ENCODE measurements at places on chromosomes 5 and 9.

GRCh38 chr5:55855509-55855908 lies 4.4 kb downstream of the IL31RA start:
- DNase-seq: no peak

DNA sequence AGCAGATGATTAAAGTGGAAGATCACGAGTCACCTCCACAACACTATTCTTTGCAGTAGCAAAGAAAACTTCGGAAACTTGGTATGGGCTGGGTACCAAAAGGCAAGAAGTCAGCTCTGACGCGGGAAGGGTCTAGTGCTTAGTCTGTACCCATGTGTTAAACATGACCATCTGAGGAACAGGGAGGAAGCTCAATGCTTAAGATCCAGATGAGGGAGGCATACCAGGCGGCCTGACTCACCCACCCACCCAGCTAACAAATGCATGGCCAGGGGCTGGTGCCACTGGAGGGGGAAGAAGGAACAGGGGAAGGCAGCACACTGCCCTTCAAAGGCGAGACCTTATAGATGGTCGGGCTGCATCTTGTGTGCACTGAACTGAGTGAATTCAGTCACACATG lies 41.8 kb downstream of the CAMSAP1 start:
- no peak for DNase-seq

DNA sequence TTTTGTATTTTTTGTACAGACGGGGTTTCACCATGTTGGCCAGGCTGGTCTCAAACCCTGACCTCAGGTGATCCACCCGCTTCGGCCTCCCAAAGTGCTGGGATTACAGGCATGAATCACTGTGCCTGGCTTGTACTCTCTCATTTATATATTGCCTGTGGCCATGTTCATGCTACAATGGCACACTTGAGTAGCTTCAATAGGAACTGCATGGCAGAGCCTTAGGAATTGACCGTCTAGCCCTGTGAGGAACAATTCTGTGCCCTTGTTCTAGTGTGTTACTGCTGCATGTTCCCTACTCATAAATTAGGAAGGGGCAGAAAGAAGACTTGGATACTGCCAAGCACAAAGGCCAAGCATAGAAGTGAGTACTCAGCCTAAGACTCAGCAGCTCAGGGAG lies 104.2 kb downstream of the LIFR start:
- DNase-seq: no peak

GRCh38 chr9:3457175-3457574 lies 68.6 kb downstream of the RFX3 start:
- no peak for DNase-seq

DNA sequence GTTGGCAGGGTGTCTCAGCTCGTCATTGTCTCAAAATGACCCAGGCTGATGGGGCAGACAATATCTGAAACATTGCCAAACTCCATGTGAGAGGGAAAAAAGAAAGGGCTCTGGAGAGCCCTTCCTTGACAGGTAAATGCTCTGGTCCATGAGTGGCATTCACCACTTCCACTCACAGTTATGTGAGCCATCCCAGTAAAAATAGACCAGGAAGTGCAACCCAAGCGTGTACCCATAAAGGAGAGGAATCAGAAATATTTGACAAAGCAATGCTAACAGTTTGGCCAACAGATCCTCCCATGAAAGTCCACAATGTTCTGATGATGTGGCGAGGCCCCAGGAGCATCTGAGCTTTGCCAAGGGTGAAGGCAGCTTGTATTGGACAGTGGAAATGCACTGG lies 49.4 kb downstream of the ASTN2 start:
- no peak for DNase-seq

DNA sequence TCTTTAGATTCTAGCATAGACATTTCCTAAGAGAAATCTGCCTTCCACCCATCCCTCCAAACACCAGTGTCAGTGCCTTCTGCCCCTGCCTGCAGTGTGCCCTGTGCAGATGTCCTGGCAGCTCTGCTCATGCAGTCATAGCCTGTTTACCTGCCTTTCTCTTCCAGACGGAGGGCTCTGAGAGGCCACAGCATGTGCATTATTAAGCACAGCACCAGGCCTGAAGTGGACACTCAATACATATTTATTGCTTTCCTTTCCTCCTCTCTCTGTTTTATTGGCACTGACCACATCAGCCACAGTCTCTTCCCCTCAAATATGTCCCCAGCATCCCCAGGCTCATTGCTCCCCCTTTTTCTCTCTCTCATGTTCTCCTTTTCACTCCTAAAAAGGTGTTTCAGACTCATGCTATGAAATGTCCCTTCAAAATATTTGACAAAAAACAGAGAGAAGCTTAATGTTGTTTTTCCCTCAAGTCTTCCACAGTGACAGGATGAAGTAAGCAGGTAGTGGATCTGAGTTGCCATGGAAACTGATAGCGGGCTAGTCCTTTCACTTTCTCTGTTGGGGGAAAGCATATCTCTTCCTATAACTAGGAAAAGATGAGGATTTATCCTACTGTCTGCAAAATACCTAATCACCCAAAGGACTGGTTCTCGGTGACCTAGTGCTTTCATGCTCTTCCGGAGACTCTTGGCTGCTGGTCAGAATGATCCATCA lies 100.9 kb downstream of the ATP10B start:
- DNase-seq: peak; percentile 31

DNA sequence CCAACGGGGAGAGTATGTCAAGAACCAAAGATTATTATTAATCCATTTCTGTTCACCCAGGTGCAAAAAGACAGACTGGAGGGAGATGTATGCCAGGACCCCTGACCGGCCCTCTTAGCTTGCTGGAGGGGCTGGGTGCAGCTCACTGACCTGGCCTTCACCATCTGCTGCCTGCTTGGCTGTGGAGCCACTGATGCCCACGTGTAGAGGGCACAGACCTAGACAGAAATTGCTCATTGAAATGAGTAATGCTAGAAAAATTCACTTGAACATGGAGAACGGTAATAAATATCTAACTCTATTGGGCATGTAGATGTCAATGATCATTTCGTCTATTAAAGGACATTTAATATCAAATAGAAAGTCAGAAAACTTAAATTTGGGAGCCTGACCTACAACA lies 58.8 kb upstream of the ERCC6L2 start:
- DNase-seq: no peak

DNA sequence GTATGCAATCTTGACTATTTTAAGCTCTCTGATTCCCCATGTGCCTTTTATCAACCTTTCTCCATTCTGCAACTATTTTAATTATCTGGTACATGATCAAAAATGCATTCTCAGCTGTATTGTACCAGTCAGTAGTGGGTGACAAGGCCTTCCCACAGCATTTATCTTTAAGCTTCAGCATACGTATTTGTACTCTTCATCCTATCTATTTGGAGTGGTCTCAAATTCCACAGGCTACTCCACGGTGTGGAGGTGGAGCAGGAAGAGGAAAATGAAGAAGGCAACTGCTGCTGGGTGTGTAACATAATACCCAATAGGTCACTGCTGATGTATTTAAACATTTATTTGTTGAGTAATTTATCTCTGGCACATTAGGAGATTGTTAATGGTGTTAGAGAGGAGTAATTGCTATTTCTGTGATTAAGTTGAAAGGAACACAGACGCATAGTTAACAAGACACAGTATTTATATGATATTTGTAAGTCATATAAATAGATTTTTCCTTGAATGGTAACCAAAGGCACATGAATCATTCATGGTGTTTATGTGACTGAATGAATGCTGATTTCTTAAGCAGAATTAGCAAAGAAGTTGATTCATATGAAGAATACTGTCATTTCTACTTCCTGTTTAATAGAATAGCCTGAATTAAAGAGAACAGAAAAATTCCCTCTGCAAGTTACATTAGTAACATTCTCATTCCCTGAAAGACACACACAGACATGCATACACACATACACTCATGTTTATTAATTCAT lies 153.8 kb upstream of the NR3C1 start:
- DNase-seq: peak; percentile 54

DNA sequence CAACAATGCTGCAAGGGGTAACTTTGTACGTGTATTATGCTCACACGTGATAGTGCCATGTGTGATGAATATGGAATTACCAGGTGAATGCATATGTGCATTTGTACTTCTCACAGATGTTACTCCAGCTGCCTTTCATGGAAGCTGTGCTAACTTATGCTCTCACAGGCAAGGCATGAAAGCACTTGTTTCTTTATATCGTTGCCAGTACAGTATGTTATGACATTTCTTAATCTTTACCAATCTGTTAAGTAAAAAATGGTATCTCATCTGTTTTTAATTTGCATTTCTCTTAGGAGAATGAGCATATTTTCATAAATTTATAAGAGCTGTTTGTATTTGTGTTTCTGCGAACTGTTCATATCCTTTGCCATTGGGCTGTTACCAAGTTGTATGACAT lies 311.8 kb upstream of the DMRT1 start:
- no peak for DNase-seq

- DNase-seq: no peak
Observed at GRCh38 chr5:5105531-5105930, 34.6 kb upstream of the ADAMTS16 start.

DNA sequence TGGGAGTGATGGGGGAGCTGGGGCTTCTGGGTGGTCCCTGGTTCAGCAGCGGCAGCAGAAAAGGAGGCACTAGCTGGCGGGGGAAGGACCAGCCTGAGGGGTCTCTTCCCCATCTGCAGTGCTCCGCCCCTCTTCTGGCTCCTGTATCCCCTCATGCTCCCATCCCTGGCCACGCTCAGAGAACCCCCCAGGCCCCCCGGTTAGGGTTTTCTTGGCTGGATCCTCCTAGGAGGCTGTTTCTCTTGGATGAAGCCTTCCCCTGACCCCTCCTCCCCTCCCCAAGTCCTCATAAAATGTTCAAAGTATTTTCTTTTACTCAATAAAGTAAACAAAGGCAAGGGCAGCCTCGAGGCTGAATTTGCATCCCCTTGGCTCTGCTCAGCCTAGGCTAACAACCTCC lies 60.8 kb downstream of the FGF18 start:
- no peak for DNase-seq

DNA sequence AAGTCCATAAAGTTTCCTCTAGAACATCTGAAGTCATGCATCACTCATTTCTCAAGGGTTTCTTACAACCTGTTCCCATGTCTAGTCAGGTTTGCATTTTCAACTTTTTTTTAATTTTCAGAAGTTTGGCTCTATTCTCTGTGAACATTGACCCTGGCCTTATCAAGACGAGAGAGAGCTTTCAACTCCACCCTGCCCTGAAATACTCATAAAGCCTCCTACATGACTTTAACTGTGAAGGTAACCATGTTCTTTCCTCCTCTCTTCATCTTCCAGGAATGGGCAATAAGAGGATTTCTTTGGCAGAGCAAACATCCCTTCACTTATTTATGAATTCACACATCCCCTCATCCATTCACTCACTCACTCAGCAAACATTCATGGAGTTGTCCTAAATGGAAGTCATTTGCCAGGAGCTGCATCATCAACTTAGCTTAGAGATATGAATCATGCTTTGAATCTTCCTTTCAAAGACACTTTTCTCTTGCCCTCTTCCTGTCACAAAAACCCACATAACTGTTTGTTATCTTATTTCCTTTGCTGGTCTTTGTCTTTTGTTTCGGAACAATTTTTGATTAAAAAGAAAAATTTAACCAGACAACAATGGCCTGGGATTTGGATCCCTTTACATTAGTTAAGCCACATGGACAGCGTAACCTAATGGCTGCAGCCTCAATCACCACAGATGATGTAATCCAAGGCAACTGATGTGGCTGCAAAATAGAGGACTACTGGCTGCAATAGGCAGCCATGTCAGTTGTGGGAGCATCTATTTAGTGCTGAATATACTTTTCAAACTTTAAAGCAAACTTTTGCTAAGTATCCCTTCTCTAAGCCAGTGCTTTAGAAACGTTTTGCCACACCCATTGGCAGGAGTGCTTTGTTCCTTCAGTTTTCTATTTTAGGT lies 43.0 kb upstream of the GNAQ start:
- DNase-seq: no peak

- DNase-seq: no peak
Observed at GRCh38 chr5:6228257-6229250, 149.8 kb downstream of the MED10 start.

DNA sequence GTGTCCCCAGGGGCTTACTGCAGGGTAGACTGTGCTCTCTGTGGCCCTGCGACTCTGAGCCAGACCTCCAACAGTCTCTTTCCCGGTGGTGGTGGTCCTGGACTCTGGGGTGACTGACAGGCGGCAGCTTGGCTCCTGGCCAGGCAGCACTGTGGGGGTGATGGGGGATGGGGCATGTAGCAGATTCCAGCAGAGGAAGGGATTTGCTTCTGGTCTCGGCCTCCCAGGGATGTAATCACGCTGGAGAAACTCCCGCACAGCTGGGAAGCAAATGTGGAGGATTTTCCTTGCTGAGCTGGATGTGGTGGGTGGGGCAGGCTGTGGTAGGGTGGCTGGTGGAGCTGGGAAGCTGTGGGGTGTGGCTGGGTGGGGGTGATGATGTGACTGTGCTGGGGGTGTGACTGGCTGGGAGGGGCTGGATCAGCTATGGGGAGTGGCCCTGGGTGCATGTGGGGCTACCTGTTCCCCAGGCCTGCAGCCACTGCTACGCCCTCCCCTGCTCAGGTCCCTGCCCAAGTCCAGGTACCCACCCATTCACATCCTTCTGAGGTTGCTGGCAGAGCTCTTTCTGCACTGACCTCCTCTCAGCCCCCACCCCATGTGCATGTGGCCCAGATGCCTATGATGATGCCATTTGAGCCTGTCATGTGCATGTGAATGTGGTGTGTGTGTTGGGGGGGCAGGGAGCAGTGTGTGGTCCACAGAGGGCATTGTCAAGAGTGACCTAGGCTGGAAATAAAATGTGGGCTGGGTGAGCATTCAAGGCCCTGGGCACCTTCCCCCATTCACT lies 3.8 kb downstream of the NDST1 start:
- no peak for DNase-seq

GRCh38 chr5:124630767-124631704 lies 115.4 kb downstream of the ZNF608 start:
- no peak for DNase-seq

- no peak for DNase-seq
Observed at GRCh38 chr5:34656001-34656699, at the start of gene RAI14. Gene RAI14, plus strand, starts transcription at chr5:34656328. Its CDS starts 30,592 bp downstream, at chr5:34686920.

DNA sequence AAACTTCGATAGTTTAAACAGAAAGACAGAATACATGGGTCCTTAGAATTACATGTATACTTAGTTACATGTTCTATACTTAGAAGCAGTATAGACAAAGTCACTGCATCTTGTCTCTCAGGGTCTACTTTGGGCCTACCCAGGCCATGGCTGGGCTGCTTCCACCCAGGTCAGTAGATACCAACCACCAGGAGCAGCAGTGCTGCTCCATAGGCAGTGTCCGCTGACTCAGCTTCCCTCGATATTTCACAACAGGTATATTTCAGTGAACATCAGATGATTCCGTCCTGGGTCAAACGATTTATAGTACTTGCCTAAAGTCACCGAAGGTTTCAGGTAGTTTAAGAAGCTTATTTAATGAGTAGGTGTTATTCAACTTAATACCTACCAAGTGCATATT lies 18.0 kb downstream of the IARS1 start:
- DNase-seq: no peak

GRCh38 chr9:82126256-82126655 lies 137.7 kb downstream of the SPATA31D1 start:
- no peak for DNase-seq

GRCh38 chr5:82439750-82440445 lies 161.7 kb upstream of the RPS23 start:
- DNase-seq: no peak

- DNase-seq: peak; percentile 76
Observed at GRCh38 chr9:120186276-120186675, 393.7 kb downstream of the CDK5RAP2 start.

GRCh38 chr5:107820429-107820828 lies 149.7 kb upstream of the EFNA5 start:
- no peak for DNase-seq

GRCh38 chr5:6450319-6450833 lies 1.7 kb downstream of the UBE2QL1 start:
- DNase-seq: peak; percentile 64

- no peak for DNase-seq
Observed at GRCh38 chr5:173781816-173782670, 106.1 kb upstream of the CPEB4 start.

GRCh38 chr9:38442473-38443096 lies 18.3 kb upstream of the IGFBPL1 start:
- no peak for DNase-seq

Measured in NCI-H1092 treated with DMSO at 0.1 percent for 48 hours (cell line).